ENCODE measurements at places on chromosomes 12 and 14. TPM values are rescaled to one million over a fixed set of nuclear protein-coding genes. Genes with fewer than 3 reads are reported as not detected.

GRCh38 chr12:851913-852312 is 97.6 kb downstream of the RAD52 start:
- H3K4me3 ChIP-seq = no peak overlapping the region
- peak; percentile 79 for DNase-seq
- no peaks in the 10 kb centered on the region for H3K4me1 ChIP-seq
- H3K36me3 ChIP-seq = no peaks in the 10 kb centered on the region
- peak overlapping the region; percentile 4 for H3K27ac ChIP-seq
- H3K27me3 ChIP-seq = no peaks in the 10 kb centered on the region

GRCh38 chr12:44063671-44064070 is 227.8 kb downstream of the TMEM117 start:
- H3K36me3 ChIP-seq = no peaks in the 10 kb centered on the region
- no peak overlapping the region for H3K27ac ChIP-seq
- H3K4me1 ChIP-seq = no peaks in the 10 kb centered on the region
- no peak for DNase-seq
- no peaks in the 10 kb centered on the region for H3K27me3 ChIP-seq
- H3K4me3 ChIP-seq = no peak overlapping the region

DNA sequence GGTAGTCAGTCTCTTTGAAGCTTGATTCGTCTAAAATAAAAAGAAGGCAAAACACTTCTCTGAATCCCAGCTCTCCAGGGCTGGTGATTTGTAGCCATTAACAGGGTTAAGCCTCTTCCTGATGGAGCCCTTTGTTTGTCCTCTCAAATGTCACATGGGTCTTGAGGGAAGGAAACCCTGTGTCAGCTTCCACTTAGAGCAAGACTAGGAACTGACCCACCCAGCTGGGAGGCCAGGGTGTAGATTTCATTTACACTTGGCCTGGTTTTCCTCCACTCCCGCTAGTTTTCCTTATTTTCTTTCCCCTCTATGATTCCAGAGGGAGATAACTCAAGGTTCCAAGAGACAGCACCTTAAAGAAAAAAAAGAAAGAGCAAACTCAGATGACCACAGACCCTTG is 230.5 kb upstream of the EGLN3 start:
- no peak overlapping the region for H3K27ac ChIP-seq
- no peak overlapping the region for H3K4me3 ChIP-seq
- no peaks in the 10 kb centered on the region for H3K27me3 ChIP-seq

GRCh38 chr12:126551869-126552268 is 1486.6 kb downstream of the AACS start:
- H3K4me3 ChIP-seq = no peak overlapping the region
- no peak overlapping the region for H3K27ac ChIP-seq
- H3K27me3 ChIP-seq = no peaks in the 10 kb centered on the region
- no peaks in the 10 kb centered on the region for H3K36me3 ChIP-seq
- no peak for DNase-seq

DNA sequence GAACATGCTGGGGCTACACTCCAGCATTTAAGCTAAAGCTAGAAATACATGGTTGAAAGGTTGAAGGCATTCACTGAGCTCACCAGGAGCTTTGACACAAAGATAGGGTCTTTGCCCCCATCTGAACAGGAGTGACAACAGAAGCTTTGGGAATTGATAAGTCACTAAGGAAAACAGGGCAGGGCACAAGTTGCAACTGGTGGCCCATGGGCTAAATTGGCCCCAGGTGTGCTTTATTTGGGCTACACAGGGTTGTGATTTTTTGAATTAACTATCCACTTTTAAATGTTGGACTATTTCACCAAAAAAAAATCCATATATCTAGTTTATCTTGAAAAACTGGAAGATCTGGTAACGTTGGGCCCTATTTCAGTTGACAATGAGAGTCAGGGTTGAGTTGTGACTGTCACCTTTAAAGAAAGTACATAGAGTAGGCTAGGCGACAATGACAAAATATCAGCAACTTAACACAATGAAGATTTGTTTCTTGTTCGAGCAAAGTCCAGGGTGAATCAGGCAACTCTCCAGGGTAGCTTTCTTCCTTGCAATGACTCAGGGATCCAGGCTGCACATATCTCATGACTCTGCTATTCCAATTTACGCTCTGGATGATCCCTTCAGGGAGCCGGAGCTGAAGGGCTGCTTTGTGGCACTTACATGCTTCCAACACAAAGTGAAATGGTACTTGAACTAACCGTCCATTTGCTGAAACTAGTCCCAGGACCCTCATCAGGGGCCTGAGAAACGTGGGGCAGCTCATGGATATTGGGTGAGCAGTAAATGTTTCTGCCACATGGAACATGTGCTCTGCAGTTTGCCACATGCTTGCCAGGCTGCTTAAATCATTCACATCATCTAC is 13.3 kb upstream of the EIF4B start:
- H3K27me3 ChIP-seq = no peaks in the 10 kb centered on the region
- no peaks in the 10 kb centered on the region for H3K4me1 ChIP-seq
- DNase-seq = no peak

Gene NGB
- total RNA-seq = not detected

Measured in fibroblast of lung (primary cell).